ENCODE measurements at places on chromosomes 3 and 15.

- no peak for DNase-seq
These were observed 630 bp downstream of the SNRK start for GRCh38 chr3:43286841-43287499.

DNA sequence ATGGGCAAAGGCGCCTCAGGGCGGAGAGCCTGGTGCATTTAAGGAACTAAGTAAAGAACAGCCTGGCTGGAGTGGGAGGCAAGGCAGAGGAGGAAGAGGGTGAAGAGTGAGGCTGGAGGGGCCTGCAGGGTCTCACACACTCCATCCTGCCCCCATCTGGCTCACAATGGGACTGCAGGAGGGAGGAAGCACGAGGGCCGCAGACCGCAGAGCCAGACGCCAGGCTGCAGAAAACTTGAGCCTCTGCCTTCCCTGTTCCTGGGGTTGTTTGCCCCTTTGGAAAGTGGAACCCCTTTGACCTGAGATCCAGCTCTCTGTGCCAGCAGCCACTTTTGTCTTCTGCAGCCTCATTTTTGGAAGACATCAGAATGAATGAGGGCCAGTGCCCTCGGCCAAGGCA is 138.0 kb downstream of the SRGAP3 start:
- no peak for DNase-seq

DNA sequence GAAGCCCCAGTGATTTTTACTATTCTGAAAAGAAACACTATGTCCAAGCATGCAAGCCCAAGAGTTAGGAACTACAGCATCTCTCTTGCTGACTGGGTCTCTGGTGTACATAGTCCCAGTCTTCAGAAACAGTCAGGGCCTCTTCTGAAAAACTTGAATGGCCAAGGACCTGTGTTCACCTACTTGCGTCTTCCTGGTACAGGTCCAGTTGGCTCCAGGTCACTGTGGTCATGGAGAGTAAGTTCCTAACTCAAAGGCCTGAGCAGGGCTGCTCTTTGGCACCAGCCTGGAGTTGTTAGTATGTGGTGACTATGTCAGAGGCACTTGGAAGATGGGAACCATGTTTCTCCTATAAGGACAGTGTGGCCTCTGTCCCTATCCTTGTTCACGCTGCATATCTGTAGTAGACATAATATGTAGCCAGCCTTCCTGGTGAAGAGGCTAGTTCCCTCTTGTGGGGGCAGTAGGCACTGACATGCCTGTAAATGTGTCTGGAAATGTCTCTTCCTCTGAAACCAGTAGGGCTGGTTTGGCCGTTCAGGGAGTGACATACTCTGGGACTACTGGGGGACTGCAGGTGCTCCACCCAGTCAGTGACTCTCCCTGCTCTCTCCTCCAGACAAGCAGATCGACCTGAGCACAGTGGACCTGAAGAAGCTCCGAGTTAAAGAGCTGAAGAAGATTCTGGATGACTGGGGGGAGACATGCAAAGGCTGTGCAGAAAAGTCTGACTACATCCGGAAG is 2.6 kb upstream of the RBM15B start:
- no peak for DNase-seq

GRCh38 chr3:132871956-132872355 is 149.7 kb upstream of the NPHP3 start:
- DNase-seq = no peak

DNA sequence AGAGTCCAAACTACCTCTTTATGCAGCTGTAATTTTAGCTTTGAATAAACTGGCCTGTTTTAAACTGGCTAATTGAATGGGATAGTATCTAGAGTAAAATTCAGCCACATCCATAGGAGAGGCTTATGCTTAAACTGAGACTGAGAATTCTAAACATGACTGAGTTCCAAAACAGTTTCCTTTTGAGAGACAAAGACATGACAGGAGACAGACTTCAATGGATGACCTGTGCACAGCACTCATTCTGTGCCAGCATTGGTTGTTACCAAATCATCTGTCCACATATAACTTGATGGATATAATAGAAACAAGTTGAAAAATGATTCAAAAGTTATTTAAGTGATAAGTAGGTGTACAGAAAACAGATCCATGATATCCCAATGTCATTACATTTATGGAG is 20.9 kb downstream of the IL12A start:
- no peak for DNase-seq

DNA sequence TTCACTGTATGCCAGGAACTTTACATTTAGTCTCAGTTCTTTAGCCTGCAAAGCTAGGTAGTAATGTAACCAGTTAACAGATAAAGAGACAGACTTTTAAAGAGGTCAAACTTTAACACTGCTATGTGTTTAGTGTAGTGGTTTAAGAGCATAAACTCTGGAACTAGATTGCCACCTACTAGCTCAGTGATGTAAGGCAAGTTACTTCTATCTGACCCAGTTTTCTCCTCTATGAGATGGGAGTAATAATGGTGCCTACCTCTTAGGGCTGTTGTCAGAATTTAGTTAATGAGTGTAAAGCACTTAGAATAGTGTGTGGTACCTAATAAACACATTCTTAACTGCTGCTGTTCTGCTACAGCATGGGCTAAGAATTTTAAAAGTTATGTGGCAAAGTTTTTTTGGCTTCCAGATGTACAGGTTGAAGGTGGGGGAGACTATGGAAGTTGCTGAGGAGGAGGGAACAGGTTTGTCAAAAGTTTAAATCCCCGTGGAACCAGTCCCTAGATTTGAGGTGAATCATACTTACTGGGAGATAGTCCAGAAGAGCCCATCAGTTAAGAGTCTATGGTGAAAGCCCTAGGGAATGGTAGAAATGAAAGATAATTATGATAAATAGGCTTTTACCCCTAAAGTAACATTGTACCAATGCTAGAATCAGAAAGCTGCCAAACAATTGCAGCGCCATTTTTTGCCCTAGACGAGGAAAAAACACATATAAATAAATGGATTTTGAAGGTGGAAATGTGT is 13.9 kb downstream of the TSC22D2 start:
- no peak for DNase-seq

DNA sequence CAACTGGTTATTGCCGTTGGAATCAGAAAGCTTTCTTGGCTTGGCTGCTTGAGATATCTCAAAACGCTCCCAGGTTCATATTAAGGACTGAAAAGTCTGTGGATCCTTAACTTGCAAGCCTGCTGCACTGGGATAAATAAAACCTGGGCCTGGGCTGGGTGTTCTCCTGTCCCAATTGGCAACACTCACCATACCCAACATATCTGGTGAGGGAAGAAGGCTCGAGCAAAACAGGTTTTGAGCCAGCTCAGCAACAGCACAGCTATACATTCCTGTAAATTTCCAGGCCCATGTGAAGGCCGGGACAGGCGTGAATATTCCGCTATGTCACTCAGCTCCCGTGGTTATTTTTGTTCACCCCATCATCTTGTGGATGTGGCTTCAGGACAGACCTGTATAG is 169.0 kb upstream of the BCL6 start:
- no peak for DNase-seq

- peak; percentile 69 for DNase-seq
These were observed at the start of gene LAMB2 for GRCh38 chr3:49132437-49133225. Gene LAMB2 (minus strand): TSS chr3:49133050. CDS start chr3:49132867, 183 bp downstream.

DNA sequence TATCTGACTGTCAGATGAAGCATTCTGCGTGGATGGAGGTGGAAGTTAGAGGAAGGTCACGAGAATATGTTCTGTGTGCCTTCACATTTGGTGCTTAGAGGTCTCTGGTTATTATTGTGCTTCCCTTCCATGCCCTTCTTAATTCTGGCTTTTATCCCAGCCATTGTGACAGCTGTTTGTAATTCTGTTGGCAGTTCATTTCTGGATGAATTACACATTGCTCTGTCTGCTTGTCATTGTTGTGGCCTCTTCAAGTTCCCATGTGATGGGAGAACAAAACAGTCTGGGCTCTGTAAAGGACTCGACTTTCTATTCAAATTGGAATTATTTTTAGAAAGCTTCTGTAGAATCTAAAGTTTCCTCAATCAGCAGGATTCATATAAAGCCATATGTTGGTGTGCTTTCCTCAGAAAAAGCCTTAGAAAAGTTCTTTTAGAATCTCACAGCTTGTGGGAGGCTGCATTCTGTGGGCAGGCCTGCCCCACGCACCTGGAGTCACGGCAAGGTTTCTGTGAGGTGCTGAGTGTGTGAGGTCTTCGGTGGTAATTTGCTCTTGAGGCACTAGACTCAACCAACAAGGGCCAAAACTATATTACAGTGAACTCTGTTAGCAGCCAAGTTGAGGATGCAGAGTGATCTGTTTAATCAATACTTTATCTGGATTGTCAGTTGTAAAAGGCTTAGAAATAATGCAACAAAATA is 397.4 kb upstream of the AZI2 start:
- peak; percentile 86 for DNase-seq

DNA sequence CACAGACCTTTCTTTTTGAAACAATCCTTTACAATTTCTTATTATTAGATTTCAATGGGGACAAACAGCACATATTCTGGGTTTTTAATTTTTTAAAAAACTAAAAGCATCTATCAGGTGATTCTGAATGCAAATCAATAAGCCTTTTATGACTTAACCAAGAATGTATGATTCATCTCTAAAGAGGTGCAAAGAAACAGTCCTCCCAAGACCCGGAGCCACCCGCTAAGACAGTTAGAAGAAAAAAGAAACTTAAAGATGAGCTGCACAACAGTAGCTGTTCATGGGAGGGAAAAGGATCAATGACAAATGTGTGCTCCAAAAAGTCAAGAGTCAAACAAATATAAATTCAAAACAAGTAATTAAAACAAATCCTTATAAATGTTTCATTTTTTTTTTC is 319.5 kb downstream of the THSD4 start:
- no peak for DNase-seq

GRCh38 chr3:62073038-62073437 is 300.3 kb downstream of the FEZF2 start:
- DNase-seq = no peak

DNA sequence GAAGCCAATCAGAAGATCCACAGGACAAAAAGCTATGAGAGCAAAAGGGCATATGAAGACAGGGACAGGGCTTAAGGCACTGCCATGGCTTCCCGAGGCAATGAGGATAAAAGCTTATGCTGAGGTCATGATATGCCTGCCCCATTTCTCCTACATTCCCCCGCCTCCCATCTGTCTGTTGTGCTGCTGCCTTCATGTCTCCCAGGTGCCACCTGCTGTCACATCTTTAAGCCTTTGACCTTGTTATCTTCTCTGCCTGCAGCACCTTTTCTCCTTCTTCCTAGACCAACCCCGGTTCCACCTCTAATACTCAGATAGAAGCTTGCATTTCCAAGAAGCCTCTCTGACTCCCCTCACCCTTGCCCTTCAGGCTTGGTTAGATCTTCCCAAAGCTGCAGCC is 213.8 kb downstream of the ARRDC4 start:
- DNase-seq = no peak

- DNase-seq = peak; percentile 5
These were observed 252.7 kb downstream of the ROBO1 start for GRCh38 chr3:79515072-79515471.

- no peak for DNase-seq
These were observed 275.9 kb downstream of the ZIC4 start for GRCh38 chr3:147130461-147130860.

DNA sequence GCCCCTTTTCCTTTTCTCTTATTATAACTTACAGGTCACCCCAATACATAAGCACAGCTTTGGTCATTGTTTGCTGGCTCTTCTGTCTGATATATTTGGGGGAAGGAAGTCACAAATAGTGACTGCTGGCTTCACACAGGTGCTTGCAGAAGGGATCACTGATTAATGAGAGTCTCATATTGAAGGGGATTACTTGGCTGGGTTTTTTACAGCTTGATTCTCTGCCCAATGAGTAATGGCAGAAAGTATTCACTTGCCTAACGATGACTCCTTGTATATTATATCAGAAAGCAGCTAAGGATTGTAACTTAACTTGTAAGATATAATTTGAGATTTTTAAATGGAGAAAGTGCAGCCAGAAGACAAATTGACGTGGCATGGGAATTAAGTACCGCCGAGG is 119.3 kb upstream of the PFN2 start:
- DNase-seq = no peak

- peak; percentile 64 for DNase-seq
These were observed 178.8 kb downstream of the KLHL25 start for GRCh38 chr15:85615930-85616329.

DNA sequence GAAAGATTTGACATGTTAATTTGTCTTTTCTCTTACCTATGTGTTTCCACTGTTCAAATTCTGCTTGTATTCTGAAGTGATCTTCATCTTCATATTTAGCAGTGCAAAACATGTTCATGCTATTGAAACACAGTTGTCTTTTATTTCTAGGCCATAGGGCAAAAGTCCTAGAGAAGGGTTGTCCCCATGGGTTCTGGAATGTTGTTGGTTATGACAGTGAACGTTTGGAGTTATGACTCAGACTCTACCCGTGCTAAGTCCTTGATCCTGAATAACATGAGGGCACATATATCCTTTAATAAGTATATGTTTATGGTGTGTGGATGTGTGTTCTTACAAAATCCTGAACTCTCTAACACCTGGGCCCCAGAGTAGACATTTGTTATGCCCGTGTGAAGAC is 23.0 kb upstream of the ARPP21 start:
- no peak for DNase-seq

DNA sequence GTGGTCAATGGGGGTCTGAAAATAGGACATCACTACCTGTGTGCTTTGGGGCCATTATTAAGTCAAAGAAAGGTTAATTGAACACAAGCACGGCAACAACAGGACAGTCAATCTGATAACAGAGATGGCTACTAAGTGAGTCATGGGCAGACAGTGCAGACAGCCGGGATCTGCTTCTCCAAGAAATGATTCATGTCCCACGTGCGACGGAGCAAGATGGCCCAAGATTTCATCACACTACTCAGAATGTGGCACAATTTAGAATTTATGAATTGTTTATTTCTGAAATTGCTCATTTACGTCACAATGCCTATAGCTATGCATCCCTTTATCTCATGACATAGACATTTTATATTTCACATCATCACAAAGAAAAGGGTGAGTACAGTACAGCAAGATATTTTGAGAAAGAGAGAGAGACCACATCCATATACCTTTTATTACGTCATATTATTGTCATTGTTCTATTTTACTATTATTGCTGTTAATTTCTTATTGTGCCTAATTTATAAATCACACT is 770.6 kb upstream of the NR2F2 start:
- DNase-seq = no peak

DNA sequence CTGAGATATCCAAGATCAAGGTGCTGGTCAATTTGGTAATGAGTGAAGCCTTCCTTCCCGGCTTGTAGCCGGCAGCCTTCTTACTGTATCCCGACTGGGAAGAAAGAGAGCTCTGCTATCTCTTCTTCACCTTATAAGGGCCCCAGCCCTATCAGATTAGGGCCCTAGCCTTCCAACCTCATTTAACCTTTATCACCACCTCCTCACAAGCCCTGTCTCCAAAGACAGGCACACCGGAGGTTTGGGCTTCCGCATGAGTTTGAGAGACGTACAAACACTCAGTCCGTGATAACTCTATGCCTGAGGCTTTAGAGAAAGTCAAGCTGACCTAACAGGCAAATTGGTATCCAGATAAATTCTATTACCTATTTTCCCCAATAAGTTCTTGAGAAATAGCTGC is 243.9 kb downstream of the OPA1 start:
- DNase-seq = no peak
